Activated T-helper 9 cell treated with anti-CD3 and anti-CD28 coated beads, Interleukin-2, amount 50 U/mL, for 16 hours (primary cell): ENCODE measurements at places on chromosomes 3 and 15.

GRCh38 chr3:177420651-177421480, 223.6 kb upstream of the TBL1XR1 start:
- DNase-seq, result no peak

GRCh38 chr3:184428561-184429175, 48.8 kb downstream of the CHRD start:
- DNase-seq, result no peak

GRCh38 chr3:112437146-112438022, 61.9 kb downstream of the BTLA start:
- DNase-seq, result no peak

- no peak for DNase-seq
These were observed 11.4 kb downstream of the PGPEP1L start for GRCh38 chr15:98996169-98996568.

DNA sequence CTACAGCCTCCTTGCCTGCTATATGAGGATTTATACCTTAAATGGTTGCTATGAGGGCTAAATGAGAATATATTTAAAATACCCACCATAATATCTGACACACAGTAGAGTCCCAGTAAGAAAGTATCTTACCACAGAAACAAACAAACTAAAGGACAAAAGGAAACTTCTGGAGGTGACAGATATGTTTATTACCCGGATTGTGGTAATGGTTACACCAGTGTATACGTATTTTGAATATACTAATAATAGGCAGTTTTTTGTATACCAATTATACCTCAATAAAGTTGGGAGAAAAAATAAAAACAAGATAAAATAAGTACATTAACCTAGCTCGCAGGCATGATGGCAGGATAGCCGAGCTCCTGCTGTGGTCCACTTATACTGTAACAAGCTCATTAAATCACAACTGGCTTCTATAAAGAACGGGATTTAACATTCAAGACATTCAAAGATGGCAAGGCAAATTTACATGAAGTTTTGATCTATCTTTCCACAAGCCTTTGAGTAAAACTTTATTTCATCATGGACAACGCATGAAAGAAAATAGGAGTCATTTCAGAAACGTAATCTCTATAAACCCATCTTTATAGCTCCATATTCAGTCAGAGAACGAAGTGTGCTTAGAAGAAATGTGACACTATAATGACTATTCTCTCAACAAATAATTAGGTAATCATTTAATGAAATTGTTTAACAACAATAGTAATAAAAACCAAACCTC, 1.5 kb downstream of the RPN1 start:
- no peak for DNase-seq

- DNase-seq, result no peak
These were observed 690.7 kb downstream of the TUSC7 start for GRCh38 chr3:117400303-117400702.

GRCh38 chr3:18900994-18901393, 247.3 kb upstream of the KCNH8 start:
- DNase-seq, result no peak

DNA sequence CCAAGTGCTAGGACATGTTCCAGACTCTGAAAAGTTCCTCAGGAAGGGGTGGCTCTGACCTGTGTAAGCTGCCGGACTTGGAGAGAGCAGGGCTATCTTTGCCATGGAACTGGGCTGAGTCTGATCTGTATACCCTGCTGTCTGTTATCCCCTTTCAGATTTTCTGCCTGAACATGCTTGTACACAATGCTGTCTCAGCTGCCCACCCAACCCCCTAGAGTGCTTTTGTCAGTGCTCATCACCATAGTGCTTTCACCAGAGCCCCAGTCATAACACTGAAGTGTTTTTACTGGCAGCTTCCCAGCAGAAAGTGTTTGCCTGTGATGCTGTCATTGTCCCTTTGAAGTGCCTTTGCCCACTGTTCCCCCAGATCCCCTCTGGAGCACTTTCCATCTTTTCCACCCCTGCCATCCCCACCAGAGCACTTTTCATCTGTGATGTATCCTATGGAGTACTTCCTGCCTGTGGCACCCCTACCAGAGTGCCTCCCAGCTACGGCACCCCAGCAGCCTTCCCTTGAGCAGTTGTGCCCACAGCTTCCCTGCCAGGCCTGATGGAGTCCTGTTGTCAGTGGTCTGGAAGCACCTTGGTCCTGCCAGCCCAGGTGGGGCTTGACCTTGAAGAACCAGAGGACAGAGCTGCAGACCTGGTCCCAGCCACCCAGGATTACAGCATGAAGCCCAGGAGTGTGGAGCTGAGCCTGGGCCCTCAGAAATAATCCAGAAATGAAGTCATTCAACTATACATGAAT, 397.7 kb downstream of the DIPK2A start:
- no peak for DNase-seq

GRCh38 chr3:177314897-177315296, 117.6 kb upstream of the TBL1XR1 start:
- DNase-seq, result no peak

GRCh38 chr3:31220431-31220830, 312.3 kb upstream of the STT3B start:
- no peak for DNase-seq

DNA sequence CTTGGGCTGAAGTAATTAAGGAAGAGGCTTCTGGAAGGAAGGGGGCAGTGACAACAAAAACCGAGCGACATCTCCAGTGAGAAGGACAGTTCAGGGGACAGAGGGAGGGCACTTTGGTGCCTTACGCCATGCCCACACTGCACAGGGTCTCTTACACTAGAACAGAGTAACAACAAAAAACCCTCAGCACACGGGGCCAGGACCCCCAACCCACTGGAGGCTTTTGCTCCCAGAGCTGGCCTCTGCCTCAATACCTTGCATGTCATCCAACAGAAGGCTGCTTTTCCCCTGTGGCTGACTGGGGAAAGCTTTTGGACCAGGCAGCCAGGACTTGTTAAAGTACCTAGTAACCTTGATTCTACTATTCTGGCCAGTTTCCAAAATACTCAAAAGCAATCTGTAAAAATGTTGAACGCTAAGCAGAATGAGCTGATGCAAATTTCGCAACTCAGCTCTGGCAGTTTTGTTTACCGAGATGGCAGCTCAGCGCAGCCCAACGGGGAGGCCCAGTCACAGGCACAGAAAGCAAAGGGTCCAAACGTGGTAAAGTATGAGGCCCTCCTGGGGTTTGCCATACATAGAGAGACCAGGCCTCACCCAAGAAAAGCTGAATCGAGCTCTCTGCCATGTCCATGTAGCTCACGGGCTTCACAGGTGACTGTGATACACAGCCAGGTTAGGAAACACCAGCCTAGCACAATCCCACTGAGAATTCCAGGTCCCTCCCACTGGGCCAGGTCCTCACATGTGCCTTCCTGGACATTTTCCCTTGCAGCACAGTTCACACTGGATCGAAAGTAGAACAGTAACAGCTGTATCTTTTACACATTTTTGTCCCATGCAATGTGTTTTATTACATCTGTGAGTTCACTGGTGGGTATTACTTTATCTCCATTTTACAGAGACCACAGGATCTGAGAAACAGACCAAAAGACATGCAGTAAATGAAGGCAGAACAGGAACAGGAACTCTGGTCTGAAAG, 6.0 kb downstream of the CHCHD4 start:
- no peak for DNase-seq

DNA sequence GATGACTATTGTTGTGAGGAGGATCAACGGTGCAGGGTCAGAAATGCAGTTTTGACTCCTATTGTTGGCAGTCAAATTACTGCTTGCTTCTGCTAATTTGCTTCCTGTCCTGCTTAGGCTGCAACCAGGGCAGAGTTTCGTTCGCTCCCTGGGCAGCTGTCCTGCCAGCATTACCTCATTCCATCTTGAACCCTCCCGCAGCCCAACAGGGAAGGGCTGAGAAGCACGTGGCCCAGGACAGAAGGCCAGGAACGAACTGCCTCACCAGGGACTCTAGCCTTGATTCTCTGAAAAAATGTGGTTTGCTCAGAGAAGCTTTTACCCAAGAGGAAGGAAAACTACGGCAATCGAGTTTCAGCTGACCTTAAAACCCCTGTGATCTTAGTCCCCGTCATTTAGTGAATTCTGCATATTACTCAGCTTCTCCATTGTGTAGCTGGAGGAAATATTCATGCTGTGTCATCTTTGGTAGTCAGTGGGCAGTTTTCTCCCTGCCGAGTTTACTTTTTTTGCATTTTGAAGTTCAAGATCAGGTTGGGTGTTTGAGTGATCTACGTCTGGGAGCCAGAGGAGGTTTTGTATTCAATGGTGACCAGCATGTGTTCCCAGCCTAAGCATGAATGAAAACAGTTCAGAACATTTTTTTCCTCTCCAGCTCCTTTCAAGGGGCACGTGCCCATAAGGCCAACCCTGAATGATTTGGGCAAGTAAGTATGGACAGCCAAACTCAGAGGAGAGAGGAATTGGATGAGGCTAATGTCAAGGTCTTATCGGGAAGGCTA, 23.0 kb downstream of the TLNRD1 start:
- no peak for DNase-seq

GRCh38 chr3:46930945-46931403, 45.6 kb downstream of the CCDC12 start:
- DNase-seq, result no peak

GRCh38 chr3:1330107-1330506, 237.3 kb downstream of the CNTN6 start:
- no peak for DNase-seq

DNA sequence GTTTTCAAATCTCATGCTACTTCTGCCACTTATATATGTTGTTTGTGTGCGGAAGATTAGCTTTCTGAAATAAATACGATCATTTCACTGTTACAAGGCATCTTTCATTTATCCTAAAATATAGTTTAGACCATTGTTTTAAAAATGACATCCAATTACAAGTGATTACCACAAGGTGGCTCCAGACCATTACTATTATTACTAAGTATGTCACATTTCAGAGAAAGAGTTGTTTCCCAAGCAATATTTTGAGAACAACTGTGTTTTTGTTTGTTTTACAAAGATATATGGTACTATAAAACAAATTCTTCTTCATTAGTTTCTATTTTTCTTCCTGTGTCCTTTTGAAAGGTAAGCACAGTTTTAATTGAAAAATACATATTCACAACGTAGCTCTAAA, 136.0 kb upstream of the RAP2B start:
- no peak for DNase-seq

- no peak for DNase-seq
These were observed 28.8 kb downstream of the RAB8B start for GRCh38 chr15:63218100-63218808.

DNA sequence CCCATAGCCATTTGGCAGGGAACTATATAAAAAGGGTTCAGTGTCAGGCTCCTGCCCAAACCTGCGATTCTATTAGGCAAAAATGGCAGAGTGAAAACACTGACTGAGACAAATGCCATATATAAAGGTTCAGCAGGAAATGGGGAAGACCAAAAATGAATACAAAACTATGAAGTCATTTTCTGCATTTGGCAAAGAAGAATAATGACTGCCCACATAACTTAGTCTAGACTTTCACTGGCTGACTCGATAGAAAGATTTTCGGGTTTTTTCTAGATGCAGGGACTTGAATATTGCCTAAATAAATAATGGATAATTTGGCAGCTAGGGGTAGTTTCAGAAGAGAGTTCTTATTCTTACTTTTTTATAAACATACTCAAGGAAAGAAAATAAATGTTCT, 178.0 kb downstream of the TPRG1 start:
- no peak for DNase-seq

GRCh38 chr3:153885359-153885758, 235.8 kb upstream of the ARHGEF26 start:
- DNase-seq, result no peak

- no peak for DNase-seq
These were observed 34.8 kb downstream of the SRGAP3 start for GRCh38 chr3:9214599-9214998.

GRCh38 chr15:57086857-57087427, 168.5 kb downstream of the TCF12 start:
- DNase-seq, result no peak

- DNase-seq, result no peak
These were observed 30.7 kb downstream of the EIF4E3 start for GRCh38 chr3:71694358-71694999.

DNA sequence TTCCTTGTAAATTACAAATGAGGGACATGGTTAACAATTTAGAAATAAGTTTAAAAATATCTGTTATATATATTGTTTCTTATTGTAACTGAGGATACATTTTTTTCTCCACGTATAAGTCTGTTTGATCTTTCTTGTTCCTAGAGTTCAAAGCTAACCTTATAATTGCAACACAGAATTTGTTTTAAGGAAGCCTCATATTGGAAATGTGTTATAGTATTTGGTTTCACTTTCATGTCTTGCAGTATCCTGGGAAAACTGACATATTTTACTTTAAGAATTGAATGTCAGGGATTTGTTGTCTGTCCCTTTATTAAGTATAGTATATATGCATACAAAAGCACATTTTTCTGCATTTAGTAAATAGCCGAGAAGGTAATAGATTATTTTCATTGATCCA, 23.5 kb upstream of the NIT2 start:
- no peak for DNase-seq

DNA sequence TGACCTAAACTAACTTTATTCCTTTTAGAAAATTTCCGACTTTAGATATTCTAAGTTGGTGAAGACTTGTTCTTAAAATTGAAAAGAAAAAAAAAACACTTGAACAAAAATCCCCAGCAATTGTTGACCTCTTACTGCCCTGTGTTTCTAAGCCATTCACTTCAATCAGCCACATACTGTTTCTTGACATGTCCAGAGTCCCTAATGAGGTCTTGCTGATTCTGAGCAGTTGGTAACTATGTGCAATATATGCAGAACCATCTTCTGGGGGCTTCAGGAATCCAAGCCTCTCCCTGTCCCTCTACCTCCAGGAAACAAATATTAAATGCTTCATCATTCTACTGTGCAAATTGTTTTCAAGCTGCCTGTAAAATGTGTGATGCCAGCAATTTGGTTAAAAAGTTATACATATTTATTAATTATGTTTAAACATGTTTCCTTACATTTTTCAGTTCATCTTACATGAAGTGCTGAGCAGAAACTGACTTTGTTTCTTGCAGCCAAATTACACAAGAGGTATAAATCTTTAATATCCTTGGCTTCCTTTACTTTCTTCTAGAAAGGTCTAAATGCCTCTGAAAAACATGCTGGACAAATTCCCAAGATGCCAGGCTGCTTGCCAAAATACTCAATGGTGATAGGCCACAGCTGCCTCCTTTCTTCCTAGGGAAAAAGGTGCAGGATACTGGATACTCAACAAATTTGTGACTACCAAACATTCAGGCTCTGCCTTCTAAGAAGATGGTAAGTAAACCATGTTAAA, 19.8 kb upstream of the GYG1 start:
- no peak for DNase-seq

- peak; percentile 3 for DNase-seq
These were observed 72.7 kb downstream of the DZIP3 start for GRCh38 chr3:108662142-108662738.

- no peak for DNase-seq
These were observed 83.8 kb downstream of the PLOD2 start for GRCh38 chr3:146077181-146077580.

GRCh38 chr15:25170113-25170731, 215.4 kb downstream of the SNRPN start:
- DNase-seq, result no peak

GRCh38 chr3:134001251-134001650, 28.5 kb downstream of the SLCO2A1 start:
- no peak for DNase-seq

DNA sequence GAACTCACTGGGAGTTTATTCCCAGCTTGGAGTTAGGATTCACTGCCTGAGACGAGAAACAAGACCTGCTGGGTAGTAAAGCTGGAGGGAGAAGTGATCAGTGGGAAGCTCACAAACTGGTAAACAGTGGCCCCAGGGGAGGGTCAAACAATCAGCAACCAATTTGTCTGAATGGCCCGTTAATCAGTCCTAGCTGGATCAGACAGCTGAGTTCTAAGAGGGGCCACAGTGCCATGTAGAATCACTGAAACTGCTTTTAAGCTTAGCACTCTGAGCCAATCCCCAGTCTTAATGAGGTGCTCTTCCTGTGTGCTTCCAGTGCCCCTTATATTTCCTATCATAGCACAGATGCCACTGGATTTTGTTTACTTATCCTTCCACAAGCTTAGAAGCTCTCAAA, 591.7 kb downstream of the RSL24D1 start:
- no peak for DNase-seq
